ENCODE measurements at places on chromosomes 5 and 9.

- DNase-seq = no peak
These were observed 331.5 kb upstream of the GRIN3A start for GRCh38 chr9:102069969-102070368.

GRCh38 chr5:35145012-35145411 is 85.3 kb downstream of the PRLR start:
- DNase-seq = no peak

DNA sequence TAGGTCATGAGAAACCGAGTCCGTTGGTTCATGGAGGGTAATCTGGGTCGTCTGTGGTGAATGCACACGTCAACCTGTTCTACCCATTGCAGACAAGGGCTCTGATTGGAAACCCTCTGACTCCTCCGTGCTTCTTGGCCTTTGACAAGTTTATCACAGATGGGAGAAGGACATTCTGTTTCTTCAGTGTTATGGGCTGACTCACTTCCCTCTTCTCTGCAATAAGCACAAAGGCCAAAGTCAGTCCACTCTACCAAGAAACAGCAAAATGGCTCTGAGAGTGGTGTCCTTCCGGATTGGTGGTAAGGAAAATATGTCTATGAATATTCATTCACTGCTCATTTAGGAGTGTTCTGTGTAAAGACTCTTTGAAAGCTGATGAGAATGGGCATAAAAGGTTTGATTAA is 89.3 kb downstream of the FEM1C start:
- DNase-seq = no peak

GRCh38 chr5:10329446-10329819 is 21.7 kb upstream of the CMBL start:
- DNase-seq = no peak

GRCh38 chr9:113219186-113219936 is 1.7 kb downstream of the FKBP15 start:
- DNase-seq = no peak

GRCh38 chr5:38465061-38465460 is 91.4 kb downstream of the LIFR start:
- DNase-seq = no peak

- no peak for DNase-seq
These were observed 69.9 kb downstream of the RCL1 start for GRCh38 chr9:4862506-4863250.
